ENCODE measurements at places on chromosomes 3 and 15.

DNA sequence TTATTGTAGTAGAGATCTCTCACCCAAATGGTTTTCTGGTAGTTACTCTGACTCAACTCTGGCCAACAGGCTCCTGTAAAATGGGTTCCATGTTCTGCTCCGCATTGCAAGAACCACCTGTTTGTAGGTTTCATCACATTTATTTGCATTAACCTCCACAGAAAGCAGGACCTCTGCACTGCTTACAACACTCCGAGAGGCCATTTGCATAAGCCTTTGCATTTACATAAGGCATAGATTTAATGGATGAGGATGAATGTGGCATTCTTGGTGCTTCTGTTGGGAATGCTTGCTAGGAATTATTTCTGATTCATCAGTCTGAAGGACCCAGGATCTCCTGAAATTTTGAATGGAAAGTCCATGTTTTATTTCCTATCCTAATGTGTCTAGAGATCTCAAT lies 320.1 kb downstream of the ZNF621 start:
- no peak for DNase-seq

- no peak for DNase-seq
These were observed 14.8 kb downstream of the EXD1 start for GRCh38 chr15:41215708-41216107.

GRCh38 chr15:101464999-101465669 lies 24.4 kb downstream of the PCSK6 start:
- DNase-seq = no peak

GRCh38 chr3:184453296-184453695 lies 73.4 kb downstream of the CHRD start:
- no peak for DNase-seq

DNA sequence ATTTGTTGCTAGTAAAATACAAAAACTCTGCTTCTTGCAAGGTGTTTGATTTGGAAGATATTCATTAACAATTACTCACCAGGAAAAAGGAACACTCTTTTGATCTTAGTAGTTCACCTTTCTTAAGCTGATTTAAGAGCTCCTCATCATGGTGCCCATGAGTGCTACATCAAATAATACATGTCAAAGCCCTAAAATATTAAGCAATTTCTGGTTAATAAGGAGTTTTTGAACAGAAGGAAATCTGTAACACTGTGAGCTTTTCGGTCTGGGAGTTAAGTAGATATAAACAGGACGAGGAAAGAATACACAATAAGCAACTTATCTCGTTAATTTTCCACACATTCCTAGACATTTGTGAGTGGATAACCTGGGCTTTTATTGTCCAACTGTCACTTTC lies 83.9 kb upstream of the DCBLD2 start:
- DNase-seq = no peak

GRCh38 chr3:157282261-157283191 lies 122.6 kb upstream of the CCNL1 start:
- no peak for DNase-seq

DNA sequence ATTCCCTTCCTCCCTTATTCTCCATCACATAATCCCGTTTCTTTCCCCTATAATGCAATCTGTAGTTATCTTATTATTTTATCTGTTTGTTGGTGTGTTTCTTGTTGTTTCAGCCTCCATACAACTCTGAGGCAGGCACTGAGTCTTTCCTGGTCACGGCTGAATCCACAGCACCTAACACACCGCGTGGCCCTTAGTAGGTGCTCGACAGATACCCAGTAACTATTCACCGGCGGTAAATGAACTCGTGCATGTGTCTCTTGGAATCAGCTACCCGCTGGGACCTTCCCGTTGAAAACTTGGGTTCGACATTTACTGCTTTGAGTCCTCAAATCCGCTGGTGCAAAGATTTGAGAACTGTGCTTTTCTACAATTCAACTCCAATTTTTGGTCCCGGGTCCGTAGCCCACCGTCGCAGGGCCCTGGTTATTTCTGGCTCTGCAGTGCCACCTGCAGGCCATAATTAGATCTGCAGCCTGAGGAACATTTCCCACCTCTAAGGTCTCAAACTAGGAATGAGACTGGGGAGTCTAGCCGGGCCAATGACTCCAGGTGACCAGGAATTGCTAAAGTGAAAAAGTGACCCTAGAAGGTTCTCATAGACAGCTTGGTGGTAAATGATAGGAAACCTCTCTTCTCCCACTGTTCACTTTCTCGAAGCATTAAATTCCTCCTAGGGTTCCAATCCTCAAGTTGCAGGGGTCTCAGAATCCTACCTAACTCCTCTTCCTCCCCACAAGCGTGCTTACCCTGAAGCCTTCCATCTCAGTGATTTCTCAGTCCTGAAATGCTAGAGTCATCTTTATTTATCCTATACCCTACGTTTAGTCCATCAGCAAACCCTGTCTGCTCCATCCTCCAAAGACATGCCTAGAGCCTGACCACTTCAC lies 40.0 kb upstream of the TRH start:
- peak; percentile 2 for DNase-seq

DNA sequence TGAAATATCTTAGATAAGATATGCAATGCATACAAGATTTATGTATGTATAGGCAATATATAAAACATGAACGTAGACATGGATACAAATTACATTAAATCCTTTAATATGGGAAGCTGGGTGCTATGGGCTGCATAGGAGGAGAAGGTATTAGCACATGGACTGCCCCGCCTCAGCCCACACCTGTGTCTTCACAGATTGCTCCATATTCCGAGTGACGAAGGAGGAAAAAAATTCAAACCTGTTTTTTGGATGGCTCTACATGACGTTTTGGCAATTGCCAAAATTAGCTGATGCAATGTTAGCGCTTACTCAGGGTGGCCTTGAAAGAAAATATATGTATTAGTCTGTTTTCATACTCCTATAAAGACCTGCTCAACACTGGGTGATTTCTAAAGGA lies 223.4 kb upstream of the SLCO3A1 start:
- no peak for DNase-seq

- no peak for DNase-seq
These were observed 901 bp downstream of the ICE2 start for GRCh38 chr15:60477916-60478565.

GRCh38 chr15:79373728-79374127 lies 58.4 kb upstream of the MINAR1 start:
- DNase-seq = no peak

DNA sequence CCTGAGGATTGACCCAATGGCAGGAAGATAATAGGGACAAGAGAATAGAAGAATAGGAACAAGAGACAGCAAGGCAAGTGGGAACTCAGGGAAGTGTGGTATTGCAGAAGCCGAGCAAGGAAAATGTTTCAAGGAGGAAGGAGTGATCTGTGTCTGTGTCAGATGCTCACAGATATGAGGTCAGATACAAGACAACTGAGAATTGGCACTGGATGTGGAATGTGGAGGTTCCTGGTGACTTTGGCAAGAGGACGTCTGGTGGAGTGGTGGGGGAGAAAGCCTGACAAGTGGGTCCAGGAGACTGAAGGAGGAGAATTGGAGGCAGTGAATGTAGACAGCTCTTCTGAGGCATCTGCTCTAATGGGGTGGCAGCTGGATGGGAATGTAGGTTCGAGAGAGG lies 24.1 kb downstream of the GYG1 start:
- DNase-seq = no peak

DNA sequence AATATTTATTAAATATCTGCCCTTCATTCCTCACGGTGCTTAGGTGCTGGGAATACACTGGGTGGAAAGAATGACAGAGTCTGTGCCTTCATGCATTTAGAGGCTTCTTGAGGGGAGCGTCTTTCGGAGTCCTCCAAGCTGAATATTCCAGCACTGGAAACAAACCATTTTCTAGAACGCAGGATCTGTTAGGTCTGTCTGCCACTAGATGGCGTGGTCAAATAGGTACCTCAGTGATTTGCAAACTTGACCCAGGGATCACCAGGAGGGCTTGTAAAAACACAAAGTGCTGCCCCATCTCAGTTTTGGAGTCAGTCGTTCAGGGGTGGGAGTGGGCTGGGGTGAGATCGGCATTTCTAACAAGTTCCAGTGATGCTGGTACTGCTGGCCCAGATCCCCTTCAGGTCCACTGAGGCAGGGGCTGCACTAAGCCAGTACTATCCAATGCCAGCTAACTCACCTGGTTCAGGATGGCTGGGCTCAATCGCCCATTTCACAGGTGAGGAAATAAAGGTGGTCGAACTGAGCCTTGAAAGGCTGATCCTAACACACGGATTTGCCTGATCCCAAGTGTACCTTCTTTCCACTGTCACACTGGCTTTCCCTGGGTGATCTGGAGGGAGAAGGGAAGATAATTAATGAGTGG lies 14.8 kb downstream of the ARNT2 start:
- DNase-seq = no peak

DNA sequence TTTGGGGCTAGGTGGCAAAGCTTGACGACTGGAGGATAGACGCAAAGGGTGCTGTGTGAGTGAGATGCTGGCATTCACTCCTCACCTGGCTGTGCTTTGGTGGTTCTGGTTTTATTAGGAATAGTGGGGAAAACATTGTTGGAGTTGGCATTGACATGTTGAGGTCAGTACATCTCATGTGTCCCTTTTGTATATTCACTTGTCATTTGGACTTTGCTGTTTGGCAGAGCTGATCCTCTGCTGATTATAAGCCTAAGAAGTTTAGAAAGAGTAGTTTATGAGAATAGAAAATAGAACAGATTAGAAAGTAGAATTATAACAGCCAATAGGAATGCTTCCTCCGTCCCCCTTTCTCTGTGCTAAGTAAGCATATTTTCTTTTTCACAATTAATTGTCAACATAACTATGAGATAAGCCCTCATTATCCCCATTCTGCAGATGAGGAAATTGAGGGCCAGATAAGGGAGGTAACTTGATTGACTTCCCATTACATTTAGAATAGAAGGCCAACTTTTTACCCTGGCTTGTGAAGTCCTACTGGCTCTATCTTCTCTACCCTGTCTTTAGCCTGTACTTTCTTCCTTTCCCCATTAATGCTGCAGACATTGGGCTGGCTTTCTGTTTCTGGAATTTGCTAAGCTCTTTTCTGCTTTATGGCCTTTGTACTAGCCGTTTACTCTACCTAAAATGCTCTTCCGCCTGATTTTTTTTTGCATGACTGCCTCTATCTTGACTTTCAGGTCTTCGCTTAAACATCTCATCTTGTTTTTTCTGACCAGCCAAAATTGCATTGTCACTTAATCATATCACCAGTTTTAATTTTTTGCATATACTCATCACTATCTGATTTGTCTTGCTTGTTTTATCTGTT lies 12.8 kb downstream of the ITPR1 start:
- DNase-seq = no peak

GRCh38 chr15:65032801-65033537 lies 3.5 kb upstream of the MTFMT start:
- no peak for DNase-seq

- DNase-seq = no peak
These were observed 21.4 kb downstream of the CCDC191 start for GRCh38 chr3:114034787-114035545.
